Kasumi-1 (cell line): ENCODE measurements at places on chromosomes 5 and 9.

- DNase-seq: peak; percentile 78
Measured at GRCh38 chr9:137302118-137302448, at the start of gene NRARP. Gene NRARP (minus strand): TSS chr9:137302271. CDS start chr9:137301928, 343 bp downstream.

- no peak for DNase-seq
Measured at GRCh38 chr9:98132806-98133631, 14.0 kb upstream of the TRIM14 start.

DNA sequence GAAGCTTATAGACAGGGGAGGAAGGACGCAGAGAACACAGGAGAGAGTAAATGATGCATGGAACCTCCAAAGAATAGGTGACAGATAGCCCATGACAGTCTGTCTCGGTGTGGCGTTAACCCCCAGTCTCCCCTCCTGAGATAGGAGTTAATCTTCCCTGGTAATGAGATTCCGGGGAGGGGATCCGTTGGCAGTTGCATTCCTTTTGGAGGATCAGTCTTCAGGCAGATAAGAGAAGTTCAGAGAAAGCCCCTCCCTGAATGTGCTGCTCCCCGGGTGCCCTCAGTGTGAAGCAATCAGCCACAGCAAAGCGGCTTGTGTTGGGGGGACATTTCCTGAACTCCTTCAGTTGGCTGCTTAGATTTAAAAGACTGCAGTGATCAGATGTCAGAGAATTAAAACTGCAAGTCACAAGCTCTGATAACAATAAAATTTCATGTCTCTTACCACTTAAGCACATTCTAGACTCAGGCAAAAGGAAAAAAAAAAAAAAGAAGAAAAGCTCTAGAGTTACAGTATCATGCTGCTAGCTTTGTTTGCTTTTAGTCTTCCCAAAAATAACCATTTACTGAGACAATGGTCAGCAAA lies 121.1 kb downstream of the EGFLAM start:
- peak; percentile 65 for DNase-seq

DNA sequence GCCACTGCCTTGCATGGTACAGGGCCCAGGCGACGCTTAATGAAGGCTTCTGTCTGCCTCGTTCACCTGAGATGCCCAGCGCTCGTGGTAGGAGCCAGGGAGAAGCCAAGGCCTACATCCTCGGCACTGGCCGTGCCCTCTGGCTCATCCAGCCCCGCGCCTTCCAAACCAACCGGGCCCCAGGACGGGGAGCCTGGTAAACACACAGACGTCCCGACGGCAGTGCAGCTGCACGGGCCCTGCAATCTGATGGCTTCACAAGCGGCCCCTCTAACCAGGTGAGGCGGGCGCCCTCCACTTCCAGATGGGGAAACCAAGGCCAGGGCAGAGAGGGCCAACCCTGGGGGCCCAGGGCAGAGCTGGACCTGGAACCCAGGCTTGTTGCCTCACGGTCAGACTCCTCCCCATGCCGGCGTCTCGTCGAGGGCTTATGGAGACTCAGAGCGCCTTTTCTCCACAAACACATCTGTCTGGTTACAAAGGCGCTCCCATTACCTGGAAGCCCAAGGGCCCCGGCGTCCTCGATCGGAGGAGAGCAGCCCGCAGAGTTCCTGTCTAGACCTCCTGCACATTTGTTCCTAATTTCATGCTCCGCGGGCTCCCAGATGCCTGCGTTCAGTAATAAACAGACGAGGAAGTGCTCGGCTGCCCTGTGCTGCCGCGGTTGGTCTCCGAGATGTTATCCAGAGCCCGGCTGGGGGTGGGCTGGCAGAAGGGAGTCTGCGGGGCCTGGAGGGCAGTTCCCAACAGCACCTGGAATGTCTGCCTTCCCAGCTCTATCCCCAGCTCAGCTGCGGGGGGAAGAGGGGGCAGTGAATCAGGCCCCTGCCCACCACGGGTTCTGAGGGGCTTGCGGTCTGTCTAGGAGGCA lies 23.5 kb downstream of the FAM163B start:
- DNase-seq: peak; percentile 29

GRCh38 chr5:170296935-170297588 lies 515 bp downstream of the LCP2 start:
- DNase-seq: peak; percentile 17

- peak; percentile 51 for DNase-seq
Measured at GRCh38 chr5:37721447-37721871, 118.4 kb downstream of the GDNF start.

- peak; percentile 46 for DNase-seq
Measured at GRCh38 chr5:154972476-154973080, 31.7 kb downstream of the MRPL22 start.
